NCI-H1930 (cell line): ENCODE measurements at places on chromosomes 5 and 9.

DNA sequence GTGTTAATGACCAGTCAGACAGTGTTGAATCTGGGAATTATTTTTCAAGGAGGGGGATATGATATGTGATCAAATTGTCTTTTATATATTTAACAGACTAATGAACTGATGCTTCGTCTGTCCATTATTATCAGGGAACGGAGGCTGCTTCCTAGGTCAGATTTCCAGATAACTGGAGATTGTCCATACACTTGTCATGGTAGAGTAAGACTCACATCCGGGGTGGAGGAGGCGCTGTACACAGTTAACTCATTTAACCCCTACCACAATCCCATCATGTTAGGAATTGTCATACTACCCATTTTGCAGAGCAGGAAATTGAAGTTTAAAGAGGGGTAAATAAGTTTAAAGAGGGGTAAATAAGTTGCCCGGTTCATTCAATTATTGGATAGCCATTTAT lies 55.9 kb downstream of the ARHGAP26 start:
- DNase-seq = no peak

- DNase-seq = no peak
Observed at GRCh38 chr5:134127376-134127861, 12.9 kb downstream of the TCF7 start.

DNA sequence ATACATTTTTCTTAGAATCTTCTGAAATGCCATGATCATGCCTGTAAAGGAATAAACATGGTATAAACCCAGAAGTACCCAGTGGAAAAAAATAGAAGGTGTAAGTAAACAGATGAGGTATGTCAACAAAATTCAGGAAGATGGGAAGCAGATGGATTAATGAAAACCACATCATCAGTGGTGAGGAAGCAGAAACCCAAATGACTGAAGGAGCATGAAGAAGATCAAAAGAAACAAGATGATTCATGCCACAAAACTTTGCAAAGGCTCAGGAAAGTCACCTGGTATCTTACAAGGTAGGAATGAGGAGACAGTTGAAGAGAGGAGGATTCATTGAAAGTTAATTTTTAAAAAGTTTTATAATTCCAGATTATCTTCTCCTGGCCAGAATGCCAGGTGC lies 132.8 kb upstream of the PAPPA start:
- no peak for DNase-seq

DNA sequence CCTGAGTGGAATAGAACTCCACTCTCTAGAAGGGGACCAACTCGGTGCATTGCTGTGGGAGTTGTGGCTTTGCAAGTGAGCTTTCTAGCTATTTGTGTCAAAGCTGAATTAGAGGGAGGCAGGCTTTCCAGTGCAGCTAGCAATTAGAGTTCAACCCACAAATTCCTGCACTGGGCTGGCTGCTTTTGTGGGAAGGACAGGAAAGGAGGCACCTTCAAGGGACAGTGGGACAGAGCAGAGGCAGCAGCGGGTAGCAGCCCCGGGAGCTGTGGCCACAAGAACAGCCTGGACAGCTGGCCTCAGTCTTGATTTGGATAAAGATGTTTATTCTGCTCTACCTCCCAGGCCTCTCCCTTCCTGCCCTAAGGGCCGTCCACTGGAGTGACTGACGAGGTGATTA lies 83.7 kb upstream of the SLIT3 start:
- DNase-seq = no peak

DNA sequence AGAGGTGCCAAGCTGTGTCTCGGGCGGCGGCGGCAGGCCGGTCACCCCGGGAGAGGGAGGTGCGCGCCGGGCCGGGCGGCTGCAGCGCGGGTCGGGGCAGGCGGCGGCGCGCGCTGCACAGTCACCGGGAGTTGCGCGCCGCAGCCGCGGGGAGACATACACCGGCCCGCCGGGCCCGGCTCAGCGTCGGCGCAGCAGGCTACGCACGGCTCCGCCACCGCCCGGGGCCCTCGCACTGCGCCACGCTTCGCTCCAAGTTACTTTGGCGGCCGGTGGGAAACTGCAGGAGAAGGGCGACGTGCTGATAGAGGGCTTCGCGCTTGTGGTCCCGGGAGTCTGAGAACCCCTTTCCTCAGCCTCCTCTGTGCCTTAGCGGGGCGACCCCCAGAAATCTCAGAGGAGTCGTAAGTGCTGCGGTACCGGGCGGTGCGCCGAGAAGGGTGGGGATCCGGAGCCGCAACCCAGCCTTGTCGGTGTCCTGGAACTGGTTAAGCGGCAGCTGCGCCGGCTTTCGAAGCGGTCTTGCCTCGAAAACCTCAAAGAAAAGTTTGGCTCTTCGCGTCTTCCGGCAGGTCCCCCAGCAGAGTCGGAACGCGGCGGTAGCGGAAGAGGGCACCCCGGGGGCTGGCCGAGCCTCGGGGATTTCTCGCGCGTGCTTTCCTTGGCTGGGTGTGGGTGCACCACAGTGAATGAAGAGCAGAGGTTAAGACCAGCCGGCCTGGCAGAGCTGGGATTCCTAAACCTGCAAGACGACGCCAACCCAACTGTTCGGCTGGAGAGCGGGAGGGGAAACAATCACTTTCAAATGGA lies at the start of gene EFNA5:
Gene EFNA5 (minus strand): TSS at position 6 of the 810 bp plus-strand sequence.
- DNase-seq = peak; percentile 20

DNA sequence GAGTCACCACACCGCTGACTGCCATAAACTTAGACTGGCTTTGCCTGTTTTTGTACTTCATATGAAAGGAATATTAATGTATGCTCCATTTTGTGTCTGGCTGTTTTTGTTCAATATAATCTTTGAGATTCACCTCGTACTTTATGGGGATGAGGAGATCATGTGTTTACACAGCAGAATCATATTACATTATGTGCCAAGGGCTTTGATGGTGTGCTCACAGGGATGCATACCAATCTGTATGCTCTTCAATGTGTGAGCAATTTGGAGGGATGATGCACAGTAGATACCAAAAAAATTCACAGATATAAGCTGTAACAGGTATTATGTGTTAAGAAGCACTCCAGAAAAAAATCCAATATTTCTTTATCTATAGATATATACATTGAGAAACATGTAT lies 113.7 kb downstream of the GABRB2 start:
- no peak for DNase-seq

GRCh38 chr9:109166771-109167601 lies at the start of gene FRRS1L:
FRRS1L (minus strand) TSS chr9:109167249; CDS start chr9:109167138, 111 bp downstream.
- no peak for DNase-seq

DNA sequence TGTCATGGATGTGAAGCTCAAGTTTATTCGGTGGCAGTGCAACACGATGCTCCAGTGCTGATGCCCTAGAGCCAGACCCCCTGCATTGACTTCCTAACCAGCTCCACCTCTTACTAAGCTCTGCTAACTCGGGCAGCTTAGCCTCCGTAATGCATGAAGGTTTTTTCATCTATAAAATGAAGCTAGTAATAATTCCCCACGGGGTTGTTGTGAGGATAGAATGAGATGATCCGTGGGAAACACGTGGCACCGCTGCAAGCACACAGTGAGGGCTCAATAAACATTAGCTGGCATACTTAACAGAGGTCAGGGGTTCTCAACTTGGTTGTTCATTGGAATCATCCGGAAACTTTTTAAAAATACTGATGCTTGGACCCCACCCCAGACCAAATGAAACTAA lies 6.8 kb downstream of the ENC1 start:
- no peak for DNase-seq

DNA sequence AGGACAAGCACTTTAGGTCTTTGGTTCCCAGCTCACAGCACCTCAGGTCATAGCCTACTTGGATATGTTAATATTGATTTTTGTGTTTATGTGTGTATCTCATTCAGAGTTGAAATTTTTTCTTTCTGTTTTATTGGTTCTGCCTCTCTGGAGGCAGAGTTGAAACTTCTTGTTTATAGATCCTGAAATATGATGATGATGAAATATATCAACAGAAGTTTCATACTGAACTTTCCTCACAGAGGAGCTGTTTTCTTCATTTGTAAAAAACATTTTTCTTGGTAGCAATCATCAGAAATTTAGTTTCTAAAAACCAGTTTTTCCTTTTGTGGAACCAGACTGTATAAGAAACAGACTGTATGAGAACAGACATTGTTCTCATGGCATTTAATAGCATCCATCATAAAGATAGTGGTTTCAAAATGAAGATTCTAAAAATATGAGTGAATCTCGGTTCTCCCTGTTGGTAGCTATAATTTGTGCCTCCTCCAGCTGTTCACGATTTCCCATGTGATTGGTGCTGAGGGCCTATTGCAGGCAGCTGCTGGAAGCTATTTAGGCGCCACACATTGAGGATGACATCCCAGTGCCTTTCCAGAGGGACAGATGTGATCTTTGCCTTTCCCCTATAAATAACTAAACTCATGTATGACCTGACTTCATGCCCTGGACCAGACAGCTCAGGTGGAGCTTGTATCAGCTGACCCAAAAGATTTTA lies 39.5 kb upstream of the CFAP157 start:
- DNase-seq = no peak

- DNase-seq = peak; percentile 93
Observed at GRCh38 chr9:2014696-2015580, at the start of gene SMARCA2. SMARCA2 (plus strand) TSS chr9:2015347; CDS start chr9:2029023, 13,676 bp downstream.

GRCh38 chr9:123417289-123418051 lies 61.5 kb downstream of the CRB2 start:
- no peak for DNase-seq

GRCh38 chr9:136831720-136832104 lies 10.6 kb upstream of the AJM1 start:
- DNase-seq = no peak

DNA sequence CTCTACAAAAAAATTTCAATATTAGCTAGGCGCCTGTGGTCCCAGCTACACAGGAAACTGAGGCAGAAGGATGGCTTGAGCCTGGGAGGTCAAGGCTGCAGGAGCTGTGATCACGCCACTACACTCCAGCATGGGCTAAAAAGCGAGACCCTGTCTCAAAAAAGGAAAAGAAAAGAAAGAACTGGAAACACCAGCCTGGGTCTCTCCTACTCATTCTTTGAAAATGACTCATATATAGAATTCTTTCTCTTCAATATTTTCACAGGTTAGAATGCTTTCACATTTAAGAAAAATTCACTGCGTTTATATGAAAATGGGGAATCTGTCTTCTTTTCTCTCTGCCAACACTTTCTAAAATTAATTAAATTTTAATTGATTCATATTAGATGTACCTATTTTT lies 115.6 kb downstream of the TRPM6 start:
- no peak for DNase-seq

DNA sequence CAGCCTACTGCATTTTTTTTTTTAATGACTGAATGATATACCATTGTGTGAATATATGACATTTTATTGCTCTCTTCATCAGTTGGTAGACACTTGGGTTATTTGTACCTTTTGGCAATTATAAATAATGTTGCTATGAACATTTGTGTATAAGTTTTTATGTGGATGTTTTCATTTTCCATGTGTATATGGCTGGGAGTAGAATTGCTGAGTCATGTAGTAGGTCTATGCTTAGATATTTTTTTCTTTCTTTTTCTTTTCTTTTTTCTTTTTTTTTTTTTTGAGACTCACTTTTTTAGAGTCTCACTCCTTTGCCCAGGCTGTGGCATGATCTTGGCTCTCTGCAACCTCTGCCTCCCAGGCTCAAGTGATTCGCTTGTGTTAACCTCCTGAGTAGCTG lies 32.9 kb upstream of the FAM120AOS start:
- no peak for DNase-seq
